ENCODE measurements at places on chromosomes 13 and 19.
A peak's percentile ranks its signal among the peaks of the same experiment; 100 is the strongest.

DNA sequence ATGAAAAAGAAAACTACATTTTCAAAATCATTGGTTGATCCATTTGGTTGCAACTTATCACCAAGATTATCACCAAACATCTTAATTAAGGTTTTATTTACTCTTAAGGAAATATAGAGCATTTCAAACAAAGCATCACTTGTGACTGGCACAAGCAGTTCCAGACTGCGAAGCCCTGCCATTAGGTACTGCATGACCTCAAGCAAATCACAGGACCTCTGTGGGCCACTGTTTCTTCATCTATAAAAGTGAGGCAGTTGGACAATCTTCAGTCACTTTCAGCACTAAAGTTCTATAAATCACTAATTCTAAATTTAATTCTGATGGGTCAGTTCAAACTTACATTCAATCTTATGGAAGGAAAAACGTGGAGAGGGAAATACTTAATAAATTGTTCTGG lies 2.0 kb downstream of the ELF1 start:
- DNase-seq: no peak

GRCh38 chr13:98335721-98336120 lies 158.7 kb upstream of the RNF113B start:
- DNase-seq: no peak

DNA sequence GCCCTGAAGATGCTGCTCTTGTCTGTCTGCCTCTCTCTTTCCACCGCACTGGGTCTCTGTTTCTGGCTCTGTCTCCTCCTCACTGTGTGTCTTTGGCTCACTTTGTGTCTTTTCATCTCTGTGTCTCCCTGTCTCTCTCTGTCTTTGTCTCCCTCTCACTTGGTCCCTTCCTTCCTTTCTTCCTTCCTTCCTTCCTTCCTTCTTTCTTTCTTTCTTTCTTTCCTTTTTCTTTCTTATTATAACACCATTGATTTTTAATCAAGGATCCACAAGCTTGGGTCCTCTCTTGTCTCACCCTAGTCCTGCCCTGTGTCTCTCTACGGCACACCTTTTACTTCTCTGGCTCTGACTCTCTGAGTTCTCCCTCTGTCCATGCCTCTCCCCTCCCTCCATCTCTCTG lies 14.3 kb downstream of the CD177 start:
- DNase-seq: no peak

- DNase-seq: no peak
Measured at GRCh38 chr19:43290568-43291359, 21.4 kb upstream of the PSG9 start.

DNA sequence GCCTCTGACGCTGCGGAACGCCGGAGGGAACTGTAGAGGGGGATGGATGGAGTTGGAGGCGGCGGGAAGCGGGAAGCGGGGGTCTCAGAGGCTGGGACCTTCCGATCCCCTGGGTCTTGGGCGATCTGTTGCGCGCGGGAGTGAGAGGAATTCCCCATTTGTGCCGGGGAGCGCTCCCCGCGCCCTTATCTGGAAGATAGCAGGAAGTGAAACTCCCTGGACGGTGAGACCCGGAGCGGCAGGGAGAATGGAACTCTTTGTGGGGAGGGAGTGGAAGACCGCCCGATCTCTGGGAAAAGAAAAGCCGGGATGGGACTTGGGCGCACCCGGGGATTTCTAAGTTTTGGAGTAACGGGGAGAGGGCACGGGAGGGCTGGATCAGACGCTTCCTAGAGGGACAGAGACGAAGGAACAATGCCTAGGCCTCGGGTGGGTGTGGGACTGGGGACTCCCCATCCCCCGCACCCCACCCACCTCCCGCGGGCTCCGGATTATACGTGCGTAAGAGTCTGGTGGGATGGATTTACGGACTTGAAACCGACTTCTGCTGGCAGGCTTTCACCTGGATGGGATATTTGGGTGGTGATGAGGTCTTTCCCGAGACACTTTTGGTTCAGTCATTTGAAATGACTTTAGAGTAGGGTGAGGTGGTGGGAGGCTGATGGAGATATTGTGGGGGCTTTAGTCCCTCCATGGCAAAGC lies 495 bp downstream of the LSR start:
- no peak for DNase-seq

- no peak for DNase-seq
Measured at GRCh38 chr13:110748271-110748670, 34.8 kb downstream of the ING1 start.

- DNase-seq: no peak
Measured at GRCh38 chr13:66896933-66897332, 333.2 kb downstream of the PCDH9 start.

DNA sequence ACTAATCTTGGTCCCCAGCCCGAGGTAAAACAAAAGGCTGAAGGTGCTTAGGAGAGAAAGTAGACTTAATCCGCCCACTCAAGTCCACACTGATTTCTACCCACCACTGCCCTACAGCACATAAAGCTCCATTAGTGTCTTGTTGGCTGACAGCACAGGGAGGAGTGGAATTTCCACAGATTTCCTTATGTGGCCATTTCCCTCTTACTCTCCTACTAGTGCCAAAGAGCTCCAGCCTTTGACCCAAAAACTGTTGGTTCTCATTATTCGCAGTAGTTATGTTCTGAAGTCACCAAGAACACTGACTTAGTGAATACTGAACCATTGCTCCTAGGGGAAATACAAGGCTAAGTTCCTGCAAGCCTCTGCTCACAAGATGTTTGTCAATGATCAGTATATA lies 61.2 kb downstream of the RAB20 start:
- DNase-seq: no peak

GRCh38 chr13:27176470-27177410 lies 5.1 kb upstream of the USP12 start:
- DNase-seq: no peak

DNA sequence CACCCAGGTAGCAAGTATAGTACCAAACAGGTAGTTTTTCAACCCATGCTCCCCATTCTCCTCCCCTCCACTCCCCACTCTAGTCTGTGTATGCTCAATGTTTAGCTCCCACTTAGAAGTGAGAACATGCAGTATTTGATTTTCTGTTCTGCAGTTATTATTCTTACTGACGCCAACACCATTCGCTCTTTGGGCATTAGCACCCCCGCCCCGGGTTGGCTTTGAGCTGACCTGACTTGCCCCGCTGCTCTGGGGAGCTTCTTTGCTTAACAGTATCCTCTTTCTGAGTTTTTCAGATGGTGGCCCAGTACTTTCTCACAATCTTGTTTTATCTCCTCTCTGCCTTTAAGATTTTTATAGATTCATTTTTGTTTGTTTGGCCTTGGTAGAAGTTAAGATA lies 138.7 kb downstream of the CRYL1 start:
- DNase-seq: no peak

- DNase-seq: no peak
Measured at GRCh38 chr13:73397496-73398305, 338.9 kb downstream of the KLF5 start.

- DNase-seq: peak; percentile 27
Measured at GRCh38 chr19:55353803-55354697, 469 bp downstream of the COX6B2 start.

GRCh38 chr13:79710376-79710775 lies 229.4 kb downstream of the NDFIP2 start:
- peak; percentile 76 for DNase-seq

DNA sequence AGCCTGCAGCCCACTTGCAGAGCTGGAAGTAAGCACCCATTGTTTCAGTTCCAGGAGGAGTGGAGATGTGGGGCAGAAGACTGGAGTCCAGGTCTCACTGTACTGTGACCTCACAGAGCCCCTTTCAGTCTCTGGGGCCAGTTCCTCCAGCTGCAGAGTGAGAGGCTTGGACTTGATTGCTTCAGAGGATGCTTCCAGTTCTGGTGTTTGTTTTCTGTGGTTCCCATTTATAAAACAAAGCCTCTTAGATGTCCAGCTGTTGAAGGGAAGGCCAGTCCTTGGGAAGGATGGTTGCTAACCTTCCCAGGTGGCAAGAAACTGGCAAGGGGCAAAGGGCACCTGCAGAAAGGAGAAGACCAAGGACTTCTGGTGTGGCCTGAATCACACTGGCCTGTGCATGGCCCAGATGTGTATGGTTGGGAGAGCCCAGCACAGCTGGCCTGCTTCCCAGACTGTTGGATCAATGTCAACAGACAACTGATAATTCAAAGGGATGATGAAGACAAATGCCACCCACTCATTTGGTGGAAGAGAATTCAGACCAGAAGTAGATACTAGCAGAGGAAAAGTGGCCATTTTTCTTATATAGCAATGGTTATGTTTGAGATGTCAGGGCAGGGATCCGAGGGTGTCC lies 218.5 kb downstream of the ZNF536 start:
- DNase-seq: no peak

GRCh38 chr13:96203471-96203870 lies 113.6 kb downstream of the HS6ST3 start:
- no peak for DNase-seq

- no peak for DNase-seq
Measured at GRCh38 chr13:66036024-66036614, 1194.0 kb downstream of the PCDH9 start.

DNA sequence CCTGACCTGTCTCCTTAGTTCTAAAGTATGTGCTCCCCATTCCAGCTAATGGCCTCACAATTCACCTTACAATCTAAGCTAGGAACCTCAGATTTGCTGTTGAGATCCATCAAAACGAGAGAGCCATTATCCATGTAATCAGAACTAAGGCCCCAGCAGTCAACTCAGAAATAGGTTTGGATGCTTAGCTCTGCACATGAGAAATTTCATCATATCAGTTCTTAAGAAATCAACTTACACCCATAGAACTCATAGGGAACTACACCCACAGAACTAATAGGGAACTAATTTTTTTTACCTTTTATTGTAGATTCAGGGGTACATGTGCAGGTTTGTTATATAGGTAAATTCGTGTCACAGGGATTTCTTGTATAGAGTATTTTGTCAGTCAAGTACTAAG lies 28.7 kb downstream of the CYSLTR2 start:
- no peak for DNase-seq

GRCh38 chr19:46907880-46908279 lies 47.1 kb downstream of the ARHGAP35 start:
- DNase-seq: no peak

- no peak for DNase-seq
Measured at GRCh38 chr19:33368074-33368864, 5.2 kb upstream of the CEBPG start.

DNA sequence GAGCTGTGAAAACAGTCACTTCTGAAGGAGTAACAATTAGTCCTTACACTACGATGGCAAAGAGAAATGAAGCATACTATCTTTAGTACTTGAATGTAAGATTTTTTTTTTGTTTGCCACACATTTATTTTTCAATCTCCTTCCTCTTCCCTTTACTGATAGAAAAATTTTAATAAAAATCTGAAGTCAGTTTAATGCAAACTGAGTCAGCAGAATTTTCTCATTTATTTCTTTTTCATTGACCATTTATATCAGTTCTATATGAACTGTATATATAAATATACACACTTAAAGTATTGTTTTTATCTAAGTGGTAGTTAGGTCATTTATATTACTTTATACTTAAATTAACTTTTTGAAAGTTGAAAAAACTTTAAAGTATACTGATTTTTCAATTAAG lies 1009.1 kb upstream of the SPRY2 start:
- no peak for DNase-seq

DNA sequence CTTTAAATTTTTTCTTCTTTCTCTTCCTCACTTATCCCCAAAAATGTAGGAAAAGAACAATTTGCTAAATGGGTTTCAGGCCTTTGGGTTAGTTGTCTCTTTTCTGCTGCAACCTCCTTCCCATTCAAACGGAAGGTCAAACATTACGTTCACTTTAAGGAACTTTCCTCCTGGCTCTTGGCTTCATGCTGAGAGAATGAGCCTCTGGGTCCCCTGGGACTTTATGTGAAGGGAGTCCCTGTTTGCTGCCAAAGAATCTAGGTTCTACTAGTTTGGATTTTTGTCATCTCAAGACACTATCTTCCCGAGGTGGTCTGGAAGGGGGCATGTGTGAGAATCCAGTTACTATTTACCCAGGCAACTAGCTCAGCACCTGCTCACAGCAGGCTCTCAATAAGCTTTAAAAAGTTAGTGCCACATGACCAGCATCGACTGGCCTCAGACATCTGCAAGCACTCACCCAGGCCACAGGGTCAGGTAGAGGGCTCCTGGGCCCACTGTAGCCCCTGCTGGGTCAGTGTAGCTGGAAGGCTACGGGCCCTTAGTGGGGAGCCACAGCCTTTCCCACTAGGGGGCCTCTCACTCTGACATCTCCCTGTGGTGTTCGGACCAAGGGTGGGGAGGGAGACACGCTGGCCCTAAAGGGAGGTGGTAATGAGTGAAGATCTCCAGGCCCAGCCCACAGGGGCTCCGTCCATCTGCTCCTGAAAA lies 40.5 kb downstream of the FAM124A start:
- no peak for DNase-seq

DNA sequence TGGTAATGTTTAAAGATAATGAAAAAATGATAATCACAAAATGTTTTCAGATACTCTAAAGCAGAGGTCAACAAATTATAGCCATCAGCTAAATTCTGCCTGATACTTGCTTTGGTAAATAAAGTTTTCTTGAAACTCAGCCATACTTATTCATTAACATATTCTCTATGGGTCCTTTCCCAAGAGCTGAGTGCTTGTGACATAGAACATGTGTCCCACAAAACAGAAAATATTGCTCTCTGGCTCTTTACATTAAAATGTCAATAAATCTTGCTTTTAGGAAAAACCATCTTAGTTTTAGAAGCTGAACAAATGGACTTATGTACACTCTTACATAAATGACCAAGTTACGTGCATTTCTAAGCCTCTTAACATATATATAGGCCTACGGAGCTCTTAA lies 307.1 kb downstream of the DCT start:
- no peak for DNase-seq

DNA sequence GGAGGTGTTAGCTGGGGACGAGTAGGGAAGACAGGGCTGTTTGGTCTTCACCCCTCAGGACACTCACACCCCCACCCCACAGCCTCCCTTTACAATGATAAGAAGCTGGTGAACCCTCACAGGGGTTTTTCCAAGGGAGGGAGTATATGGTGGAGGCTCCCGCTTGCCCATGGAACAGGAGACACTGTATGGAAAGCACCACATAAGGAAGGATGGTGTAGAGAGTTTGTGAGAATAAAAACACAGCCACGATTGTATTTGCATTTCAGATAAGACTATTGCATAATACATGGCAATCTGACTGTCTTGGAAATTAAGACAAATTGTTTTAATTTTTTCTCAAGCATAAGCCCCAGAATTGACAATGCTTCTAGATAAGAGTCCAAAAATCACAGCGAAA lies 46.9 kb downstream of the TNFSF13B start:
- DNase-seq: no peak

- DNase-seq: no peak
Measured at GRCh38 chr13:28830580-28830979, 10.4 kb downstream of the MTUS2 start.
